A172 (cell line): ENCODE measurements at places on chromosomes 11 and 22.
A peak's percentile ranks its signal among the peaks of the same experiment; 100 is the strongest.

DNA sequence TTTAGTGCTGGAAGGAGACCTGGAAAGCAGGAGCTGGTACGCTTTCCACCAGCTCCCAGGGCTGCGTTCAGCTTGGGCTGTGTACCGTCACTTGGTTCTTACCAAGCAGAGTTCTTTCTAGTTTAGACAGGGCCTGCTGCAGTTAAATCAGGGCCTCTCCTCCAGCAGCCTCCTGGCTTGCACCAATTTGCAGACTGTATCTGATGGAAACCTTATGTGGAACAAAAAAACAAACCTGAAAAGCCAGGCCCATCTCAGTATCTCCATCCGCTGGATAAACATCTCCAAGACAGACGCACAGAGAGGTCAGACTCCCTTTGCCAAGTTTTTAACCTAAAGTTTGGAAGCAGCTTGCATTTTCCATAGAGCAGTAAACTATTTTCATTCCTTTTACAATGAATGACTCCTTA, 288.6 kb upstream of the SORL1-AS1 start:
- no peak for DNase-seq

DNA sequence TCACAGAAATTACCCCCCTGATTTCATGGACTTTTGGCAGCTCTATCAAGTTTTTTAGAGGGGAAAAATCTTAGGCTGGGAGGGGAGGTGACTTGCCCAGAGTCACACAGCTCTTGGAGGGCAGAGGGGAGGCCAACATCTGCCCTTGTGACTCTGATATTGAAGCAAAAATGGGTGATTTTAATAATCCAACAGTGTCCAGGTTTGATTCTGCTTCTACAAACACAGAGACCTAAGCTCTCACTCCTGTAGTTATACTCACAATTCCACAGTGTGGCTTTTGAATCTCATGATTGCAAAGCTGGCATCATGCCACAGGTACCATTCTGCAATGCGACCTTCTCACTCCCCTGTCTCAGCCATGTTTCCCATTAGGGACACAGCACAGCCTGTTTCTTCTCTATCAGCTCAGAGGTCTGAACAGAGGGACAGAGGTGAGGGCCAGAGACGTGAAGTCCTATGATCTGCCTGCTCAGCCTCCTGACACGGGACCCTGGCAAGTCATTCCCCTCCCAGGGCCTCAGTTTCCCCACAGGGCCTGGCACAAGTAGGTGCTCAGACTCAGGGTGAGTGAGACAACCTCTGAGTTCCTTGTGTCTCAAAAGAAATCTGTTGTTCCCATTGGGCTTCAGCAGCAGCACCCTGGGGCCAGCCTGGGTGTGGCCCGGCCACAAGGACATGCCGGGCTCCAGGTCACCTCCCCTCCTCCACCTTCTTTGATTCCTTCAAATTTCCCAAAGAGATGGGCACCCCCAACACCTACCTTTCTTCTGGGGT, 766 bp downstream of the APOL2 start:
- DNase-seq: no peak

- DNase-seq: no peak
Observed at GRCh38 chr11:109734566-109734965, 312.6 kb downstream of the C11orf87 start.

DNA sequence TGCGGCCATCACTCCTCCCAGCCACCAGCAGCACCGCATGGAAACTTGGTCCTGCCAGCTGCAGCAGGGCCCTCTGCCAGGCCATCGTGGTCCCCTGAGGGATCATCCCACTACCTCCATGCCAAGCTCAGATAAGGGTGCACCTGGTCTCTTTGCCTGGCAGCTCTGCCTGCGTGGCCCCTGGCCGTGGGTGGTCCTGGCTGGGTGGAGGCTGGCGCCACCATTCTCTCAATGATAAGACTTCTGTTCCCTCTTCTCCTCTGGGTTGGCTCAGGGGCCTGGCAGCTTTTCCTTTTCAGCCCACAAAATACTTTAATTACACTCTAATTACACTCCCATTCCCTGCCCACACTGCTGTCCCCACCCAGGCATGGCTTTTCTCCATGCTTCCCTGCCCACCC, 26.8 kb upstream of the TSKU start:
- no peak for DNase-seq

GRCh38 chr11:83312430-83312829, 26.3 kb upstream of the CCDC90B start:
- DNase-seq: no peak

- DNase-seq: peak; percentile 86
Observed at GRCh38 chr11:9001736-9002135, 2.1 kb downstream of the NRIP3 start.

DNA sequence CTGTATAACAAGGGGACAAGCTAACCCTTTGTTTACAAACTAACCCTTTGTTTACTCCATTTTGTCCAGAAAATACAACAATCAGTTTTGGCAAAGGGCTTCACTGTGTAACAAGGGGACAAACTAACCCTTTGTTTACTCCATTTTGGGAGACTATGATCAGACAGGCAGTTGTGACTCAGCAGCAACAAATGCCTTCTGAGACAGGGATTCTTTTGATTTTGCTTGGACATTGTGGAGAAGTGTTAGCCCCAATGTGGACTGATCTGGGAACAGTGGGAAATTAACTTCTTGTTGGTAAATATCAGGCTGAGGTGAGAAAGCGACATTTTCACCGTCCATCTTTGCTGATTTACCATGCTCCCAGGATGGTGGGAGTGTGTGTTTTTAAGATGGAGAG, 983 bp downstream of the EHF start:
- DNase-seq: no peak

GRCh38 chr11:23991165-23991539, 505.7 kb upstream of the LUZP2 start:
- no peak for DNase-seq

- DNase-seq: no peak
Observed at GRCh38 chr11:6057452-6057851, 26.9 kb upstream of the OR56A1 start.

- DNase-seq: no peak
Observed at GRCh38 chr11:100965346-100965745, 164.3 kb downstream of the PGR start.

- no peak for DNase-seq
Observed at GRCh38 chr11:14972581-14973495, 687 bp upstream of the CALCA start.

GRCh38 chr11:46290598-46291309, 13.3 kb downstream of the CREB3L1 start:
- peak; percentile 96 for DNase-seq

DNA sequence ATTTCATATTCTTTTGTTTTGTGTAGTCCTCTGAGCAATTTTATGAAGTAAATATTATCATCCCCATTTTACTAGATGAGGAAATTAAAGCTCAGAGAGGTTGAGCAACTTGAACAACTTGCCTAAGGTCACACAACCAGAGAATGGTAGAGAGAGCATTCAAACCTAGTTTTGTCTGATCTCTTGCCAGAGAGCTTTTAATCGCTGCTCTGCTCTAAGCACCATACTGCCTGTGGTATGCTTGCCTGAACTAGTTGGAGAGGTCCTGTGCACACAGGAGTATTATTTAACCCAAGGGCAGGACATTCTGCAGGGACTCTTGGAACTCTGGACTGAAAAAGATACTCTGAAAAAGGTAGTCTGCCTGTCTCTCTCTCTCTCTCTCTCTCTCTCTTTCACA, 38.5 kb downstream of the TRAF6 start:
- no peak for DNase-seq

GRCh38 chr11:120869516-120870011, 154.3 kb upstream of the TBCEL start:
- DNase-seq: no peak

DNA sequence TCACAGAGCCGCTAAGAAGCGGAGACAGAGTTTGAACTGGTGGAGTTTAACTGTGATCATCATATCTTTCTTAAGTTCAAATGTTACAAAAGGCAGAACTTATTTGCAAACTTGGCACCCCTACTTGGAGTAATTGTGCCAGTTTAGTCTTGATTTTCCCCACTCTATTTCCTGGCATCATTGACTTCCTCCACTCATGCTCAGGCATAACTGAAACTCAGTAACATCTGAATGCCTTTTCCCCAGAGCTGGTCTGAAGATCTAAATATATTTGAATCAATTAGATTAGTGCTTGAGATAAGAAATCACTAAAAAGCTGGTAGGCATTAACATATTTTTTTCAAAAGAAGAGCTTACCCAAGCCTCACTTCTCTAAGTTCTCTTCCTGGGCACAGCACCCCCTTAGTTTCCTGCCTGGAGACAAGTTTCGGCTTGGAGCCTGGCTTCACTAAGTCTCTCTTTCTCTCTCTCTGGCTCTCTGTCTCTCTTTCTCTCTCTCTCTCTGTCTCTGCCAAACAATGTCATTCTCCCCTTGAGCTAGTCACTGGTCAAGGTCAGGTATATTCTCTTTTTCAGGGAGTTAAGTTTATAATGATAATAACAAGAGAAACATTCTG, 190.8 kb downstream of the LUZP2 start:
- no peak for DNase-seq

- DNase-seq: peak; percentile 75
Observed at GRCh38 chr11:76524919-76525318, 80.1 kb downstream of the EMSY start.

- DNase-seq: no peak
Observed at GRCh38 chr11:76589477-76589876, 81.1 kb downstream of the LRRC32 start.

DNA sequence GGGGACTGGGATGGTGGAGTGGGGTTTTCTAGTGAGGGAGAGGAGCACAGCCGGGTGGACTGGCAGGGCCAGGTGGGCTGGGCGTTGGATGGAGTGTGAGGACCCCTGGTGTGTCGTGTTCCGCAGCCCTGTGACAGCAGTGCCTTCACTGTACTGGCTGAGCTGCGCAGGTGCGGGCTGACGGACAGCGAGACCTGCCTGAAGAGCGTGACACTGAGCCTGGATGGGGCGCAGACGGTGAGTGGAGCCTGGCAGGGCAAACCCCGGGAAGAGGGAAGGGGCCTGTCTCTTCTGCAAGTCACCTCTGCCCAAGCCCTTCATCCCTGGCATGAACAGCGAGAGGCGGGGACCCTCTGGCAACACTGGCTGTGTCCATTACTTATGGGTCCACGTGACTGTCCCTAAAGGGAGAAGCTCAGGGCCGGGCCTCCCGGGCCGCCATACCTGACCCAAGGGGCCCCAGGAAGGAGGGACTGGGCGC, 10.0 kb downstream of the MUC5AC start:
- no peak for DNase-seq

DNA sequence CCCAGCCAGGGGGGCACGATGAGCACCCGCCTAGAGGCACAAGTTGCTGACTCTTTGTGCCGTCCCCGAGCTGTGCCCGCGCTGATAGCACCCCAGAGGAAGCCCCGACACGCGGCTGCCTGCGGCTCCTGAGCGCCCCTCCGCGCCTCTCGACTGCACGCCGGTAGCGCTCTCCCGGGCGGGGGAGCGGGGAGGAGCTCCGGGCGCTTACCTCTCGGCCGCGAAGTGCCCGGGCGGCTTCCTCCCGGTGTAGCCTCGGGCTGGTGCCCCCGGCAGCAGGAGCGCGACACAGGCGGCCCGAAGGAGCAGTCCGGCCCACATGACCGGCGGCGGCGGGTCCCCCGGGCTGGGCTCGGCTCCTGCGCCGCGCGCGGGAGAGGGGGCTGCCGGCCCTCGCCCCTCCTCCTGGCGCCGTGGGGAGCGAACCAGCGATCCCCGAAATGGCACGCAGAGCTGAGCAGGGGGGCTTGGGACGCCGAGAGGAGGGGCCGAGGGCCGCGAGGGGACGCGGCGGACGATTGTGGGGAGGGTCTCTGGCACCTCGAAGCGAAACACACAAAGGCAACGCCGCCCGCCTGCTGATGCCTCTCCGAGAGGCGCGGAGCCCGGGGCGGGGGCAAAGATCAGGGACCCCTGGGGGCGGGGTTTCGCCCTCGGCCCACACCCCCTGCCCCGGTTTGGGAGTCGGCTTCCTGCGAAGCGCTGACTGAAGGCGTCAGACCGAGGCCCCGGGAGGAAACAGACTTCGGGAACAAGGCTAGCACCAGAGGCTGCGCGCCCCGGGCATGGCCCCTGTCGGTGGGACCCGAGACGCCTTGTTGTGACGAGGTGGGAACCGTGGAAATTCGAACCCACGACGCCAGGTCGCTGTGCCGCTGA, at the start of gene VWCE:
VWCE (minus strand) TSS at position 600 of the 879 bp plus-strand sequence; CDS start at position 321, 279 bp downstream.
- DNase-seq: no peak

DNA sequence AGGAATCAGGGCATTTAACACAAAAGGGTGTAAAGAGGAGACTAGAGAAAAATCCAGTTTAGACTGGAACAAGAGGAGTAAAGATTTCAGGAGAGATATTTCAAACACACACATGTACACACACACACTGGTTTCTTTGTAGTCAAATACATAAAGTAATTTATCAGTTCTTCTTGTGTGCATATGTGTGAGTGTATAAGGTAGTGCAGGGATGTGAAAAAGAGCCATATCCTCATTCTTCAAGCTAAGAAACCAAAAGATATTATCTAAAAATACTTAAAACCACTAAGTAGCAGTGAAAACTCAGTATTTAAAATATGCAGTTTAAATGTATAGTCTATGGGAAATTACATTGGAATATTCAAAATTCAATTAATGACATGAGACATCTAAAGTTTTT, 52.5 kb upstream of the CARD18 start:
- DNase-seq: no peak
